Kidney capillary endothelial cell (primary cell): ENCODE measurements at places on chromosomes 2 and 18.

GRCh38 chr2:55111570-55112228, 61.4 kb upstream of the RTN4 start:
- DNase-seq = peak; percentile 90

GRCh38 chr2:147910990-147911473, 66.2 kb downstream of the ACVR2A start:
- peak; percentile 75 for DNase-seq

GRCh38 chr2:204504594-204504993, 40.7 kb upstream of the PARD3B start:
- no peak for DNase-seq

DNA sequence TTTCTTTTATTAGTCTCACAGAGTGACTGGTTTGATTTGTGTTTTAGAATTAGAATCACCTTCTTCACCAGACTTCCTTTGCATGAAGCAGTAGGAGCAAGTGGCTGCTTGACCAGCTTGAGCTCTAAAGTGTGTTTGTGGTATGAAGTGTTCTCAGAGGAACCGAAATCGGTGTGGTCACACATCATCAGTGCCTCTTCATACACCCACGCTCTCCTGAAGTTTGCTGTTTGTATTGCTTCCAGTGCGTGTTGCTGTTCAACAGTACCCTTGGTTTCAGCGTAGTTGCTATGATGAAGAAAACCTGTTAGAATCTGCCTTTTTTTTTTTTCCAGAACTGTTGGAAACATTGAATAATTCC, 77.9 kb downstream of the LIMS1 start:
- no peak for DNase-seq

DNA sequence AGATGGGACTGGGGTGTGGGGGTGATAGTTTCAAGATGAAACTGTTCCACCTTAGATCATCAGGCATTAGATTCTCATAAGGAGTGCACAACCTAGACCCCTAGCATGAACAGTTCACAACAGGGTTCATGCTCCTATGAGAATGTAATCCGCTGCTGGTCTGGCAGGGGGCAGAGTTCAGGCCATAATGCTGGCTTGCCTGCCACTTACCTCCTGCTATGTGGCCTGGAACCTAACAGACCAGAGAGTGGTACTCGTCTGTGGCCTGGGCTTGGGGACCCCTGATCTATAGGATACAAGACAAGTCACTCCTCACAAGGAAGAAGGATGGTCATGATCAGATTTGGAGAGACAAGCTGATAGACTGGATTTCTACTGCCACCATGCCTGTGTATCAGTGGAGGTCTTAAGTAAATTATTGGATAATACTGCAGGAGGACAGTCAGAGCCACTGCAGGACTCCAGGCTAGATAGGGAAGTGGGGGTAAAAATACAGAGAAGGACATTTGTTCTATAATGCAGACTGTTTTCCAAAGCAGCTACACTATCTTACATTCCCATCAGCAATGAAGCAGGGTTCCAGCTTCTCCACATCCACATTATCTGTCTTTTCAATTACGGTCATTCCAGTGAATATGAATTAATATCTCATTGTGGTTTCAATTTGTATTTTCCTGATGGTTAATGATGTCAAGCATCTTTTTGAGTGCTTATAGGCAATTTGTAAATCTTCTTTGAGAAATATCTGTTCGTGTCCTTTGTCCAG, 28.8 kb upstream of the APOB start:
- no peak for DNase-seq

DNA sequence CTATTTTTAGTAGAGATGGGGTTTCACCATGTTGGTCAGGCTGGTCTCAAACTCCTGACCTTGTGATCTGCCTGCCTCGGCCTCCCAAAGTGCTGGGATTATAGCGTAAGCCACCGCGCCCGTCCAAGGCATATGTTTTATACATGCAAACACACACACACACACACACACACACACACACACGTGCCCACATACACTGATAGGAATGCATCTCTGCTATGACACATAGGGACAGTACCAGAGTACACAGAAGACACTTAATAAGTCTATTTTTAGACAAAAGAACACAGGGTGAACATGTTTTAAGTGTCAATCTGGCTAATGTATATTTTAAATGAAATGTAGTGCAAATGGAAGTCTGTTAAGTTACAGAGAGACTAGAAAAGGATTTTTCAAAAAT, 10.7 kb upstream of the RNF103 start:
- no peak for DNase-seq

GRCh38 chr2:33277002-33277426, 199.4 kb upstream of the RASGRP3 start:
- DNase-seq = no peak

GRCh38 chr2:42031281-42032223, 16.3 kb upstream of the PKDCC start:
- no peak for DNase-seq

DNA sequence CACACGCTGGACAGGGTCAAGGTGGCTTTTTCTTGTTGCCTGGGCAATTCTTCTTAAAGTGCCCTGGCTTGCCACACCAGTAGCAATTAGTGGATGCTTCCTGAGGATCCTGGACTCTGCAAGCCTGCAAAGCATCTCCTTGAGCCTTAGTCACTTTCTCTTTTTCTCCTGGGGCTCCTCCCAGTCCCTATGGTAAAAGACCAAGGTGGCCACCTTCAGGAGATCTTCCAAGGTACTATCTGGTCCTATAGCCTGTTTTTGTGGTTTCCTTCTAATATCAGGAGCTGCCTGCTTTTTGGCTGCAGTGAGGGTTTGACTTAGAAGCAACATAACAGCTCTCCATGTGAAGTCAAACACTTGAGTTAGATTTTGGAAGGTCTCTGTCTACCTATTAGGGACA, 33.3 kb upstream of the GMCL1 start:
- no peak for DNase-seq

DNA sequence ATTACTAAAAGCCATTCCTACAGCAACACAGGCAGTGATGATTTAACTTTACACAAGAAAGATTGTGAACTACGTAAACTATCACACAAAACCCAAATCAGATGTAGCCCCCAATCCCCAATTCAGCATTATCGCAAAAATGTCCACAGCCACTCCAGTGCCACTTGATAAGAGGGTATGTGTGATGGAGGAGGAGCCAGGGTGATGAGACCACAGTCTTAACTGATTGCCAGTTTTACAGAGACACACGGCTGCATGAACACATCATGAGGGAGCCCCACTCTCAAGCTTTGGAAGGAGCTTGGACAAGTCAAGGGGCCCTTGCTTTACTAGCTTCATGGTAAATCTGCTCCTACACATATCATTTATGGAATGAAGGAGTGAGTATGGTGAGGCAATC, 116.0 kb downstream of the FAM161A start:
- DNase-seq = no peak

- DNase-seq = no peak
Observed at GRCh38 chr18:35982409-35983114, 10.1 kb downstream of the RMP24 start.

DNA sequence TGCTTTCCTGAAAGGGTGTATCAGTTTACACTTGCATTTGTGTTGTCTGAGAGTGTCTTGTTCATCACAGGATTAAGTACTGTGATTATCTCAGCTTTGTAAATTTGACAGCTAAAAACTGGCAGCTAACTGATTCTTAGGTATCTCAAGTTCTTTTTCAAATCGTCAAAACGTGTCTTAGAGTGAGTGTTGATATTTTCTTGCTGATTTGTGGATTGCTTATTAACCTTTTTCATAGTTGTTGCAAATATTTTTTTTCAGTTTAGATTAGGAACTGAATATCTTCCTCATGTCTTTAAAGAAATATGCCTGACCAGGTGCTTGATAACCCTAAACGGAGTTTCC, 41.9 kb downstream of the LRRFIP1 start:
- DNase-seq = no peak

DNA sequence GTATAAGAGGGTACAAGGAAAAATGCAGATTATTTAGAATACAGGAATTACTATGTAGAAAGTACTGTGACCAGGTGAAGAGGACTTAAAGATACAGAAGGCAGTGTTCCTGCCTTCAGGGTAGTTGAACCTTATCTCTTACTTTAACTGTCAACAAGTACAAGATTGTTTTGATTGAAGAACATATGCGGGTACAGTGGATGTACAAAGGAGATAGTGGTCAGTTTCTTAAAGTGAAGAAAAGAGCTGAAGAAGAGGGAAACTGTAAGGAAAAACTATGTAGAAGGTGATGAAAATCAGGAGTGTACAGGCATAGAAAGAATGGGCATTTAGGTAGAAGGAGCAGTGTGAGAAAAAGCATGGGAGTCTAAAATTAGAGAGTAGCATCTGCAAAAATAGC, 2.2 kb downstream of the RALBP1 start:
- no peak for DNase-seq

DNA sequence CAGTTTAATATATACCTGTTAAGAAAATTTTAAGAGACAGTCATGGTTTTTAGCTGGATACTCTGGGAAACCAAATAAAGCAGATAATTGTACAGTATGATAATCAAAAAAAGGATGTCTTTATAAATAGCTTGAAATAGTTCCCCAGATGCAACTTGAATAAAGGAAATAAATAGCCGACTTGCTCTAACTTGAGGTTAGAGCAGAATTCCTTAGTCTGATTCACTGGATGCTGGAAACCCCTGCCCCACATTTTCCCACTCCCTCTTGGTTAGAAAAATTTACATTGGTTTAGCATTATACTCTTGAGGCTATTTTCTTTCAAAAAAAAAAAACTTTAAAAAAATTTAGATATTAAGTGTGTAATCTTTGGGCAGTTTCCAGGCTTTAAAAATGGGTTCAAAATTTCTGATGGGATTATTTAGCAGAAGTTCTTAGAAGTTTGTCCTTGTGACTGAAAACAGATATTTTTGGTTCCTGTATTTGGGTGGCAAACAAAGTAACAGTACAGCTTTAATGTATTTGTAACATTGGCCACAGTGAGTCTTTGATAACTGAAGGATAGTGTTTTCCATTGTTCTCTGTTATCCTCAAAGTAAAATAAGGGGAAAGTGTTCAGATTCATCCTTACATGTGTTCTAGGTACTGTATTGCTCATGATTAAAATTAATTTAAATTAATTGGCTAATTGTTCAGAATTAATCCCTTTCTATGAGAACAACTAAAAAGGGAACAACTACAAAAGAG, 39.6 kb downstream of the ITGAV start:
- DNase-seq = no peak

- no peak for DNase-seq
Observed at GRCh38 chr2:154713675-154714074, 15.2 kb downstream of the KCNJ3 start.

DNA sequence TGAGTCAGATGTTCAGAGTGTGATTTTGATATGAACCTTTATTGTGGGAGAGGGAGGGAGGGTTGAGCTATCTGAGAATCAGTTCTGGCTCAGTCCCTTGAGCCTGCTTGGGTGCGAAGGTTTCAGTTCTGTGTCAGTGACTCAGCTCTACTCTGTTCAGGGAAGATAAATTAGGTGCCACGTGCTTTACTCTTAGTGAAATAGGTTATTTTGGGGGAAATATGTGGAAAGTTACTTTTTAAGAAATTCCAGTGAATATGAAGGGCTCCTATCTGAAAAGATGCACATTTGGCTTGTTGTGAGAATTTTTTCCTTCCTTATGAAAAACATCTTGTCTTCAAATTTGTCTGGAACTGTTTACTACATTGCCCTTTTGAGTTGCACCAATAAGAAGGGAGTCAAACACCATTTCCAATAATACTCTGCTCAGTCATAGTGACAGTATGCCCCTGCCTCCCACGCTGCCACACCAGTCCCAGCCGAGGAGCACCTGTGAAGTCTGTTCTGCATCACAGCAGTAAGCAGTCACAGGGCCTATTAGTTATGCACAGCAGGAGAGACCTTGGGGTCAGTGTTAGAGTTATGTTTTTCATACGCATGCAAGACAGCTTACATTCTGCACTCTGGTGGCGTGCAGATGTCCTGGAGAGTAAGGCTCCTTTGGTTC, 32.8 kb upstream of the DNAH7 start:
- DNase-seq = no peak

GRCh38 chr2:39487398-39488250, 50.5 kb upstream of the MAP4K3 start:
- DNase-seq = no peak

- DNase-seq = no peak
Observed at GRCh38 chr2:203580844-203581243, 45.7 kb upstream of the RAPH1 start.

DNA sequence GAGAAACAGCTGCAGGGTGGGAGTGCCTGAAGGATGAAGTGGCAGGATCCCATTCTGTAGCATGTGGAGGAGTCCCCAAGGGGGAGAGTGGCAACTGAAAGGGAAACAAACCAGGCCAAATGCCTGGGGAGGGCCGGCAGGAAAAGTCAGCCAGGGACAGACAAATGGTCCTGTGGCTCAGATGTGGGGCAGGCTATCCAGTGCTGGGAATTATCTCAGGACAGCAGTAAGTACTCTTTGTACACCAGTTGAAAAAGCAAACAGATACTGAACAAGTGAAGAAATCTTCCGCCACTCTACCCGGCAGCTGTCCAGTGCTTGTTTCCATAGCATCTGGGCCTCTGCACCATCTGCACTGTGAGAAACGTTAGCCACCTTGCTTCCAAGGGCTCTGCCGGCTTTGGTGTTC, 408.9 kb downstream of the LRATD1 start:
- no peak for DNase-seq

DNA sequence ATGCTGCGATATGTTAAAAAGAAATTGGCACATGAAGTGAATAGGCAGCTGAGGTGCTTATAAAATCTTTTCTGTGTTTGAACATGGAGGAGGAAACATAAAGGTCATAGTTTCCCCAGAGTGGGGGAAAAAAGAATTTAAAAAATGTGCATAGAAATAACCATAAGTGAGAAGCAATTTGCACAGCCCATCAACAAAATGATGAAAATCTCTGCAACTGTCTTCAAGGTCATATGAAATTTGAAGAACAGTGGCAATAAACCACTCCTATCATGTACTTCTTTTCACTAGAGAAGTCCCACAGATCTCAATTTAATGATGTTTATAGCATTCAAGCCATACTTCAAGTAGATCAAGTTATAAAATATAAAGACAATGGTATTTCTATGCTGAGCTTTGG, 46.7 kb upstream of the ZNF804A start:
- no peak for DNase-seq

- DNase-seq = no peak
Observed at GRCh38 chr2:8355102-8355859, 326.6 kb upstream of the ID2 start.

DNA sequence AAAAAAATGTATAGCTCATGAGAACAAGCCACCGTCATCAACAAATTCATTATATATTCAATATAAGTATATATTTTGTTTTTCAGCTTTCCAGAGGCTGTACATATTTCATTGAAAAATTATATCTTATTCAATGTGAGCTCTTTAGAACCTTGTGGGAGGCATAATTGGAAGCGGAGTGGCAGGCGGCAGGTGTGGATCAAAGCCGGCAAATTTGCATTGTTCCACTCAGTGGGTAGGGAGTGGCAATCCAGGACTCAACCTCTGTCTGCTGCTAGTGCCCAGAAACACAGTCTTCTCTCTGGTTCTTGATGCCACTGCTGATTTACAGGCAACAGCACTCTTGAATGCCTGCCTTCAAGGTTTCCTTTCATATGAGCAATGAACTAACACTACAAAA, 46.9 kb downstream of the GCA start:
- no peak for DNase-seq

DNA sequence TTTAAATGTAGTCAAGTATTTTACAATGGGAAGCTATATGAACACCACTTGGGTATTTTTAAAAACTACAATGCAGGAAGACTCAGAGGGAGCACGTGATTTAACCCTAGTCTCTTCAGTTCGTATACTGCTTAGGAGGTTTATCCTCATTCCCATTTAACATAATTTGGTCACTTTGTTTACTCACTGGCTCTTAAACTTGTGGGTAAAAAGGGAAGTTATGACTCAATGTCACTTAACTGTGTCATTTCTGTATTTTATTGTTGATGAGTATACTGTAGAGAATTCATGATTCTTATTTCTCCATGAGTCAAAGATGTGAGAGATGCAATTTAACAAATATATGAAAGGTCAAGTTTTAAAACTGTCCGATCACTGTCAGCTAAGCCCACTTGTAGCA, 48.2 kb downstream of the SLC66A3 start:
- peak; percentile 91 for DNase-seq
